Epithelial cell of proximal tubule (primary cell): ENCODE measurements at places on chromosomes 13 and 19. TPM values are rescaled to one million over a fixed set of nuclear protein-coding genes. Genes with fewer than 3 reads are reported as not detected.

ERICH6B gene
- total RNA-seq = not detected in 2 replicates

PRR20D gene
- not detected in 2 replicates for total RNA-seq

CEACAM21 gene
- not detected in 2 replicates for total RNA-seq

TPP2 gene
- total RNA-seq = 47.9 and 61.1 TPM in 2 replicates

TUBB4A gene
- total RNA-seq = 0.72 and 3.1 TPM in 2 replicates

TINCR gene
- 0.36 TPM in 1 of 2 replicates, not detected in the other for total RNA-seq

ZNF439 gene
- total RNA-seq = 2.4 and 3.1 TPM in 2 replicates

ZNF805 gene
- total RNA-seq = 4.3 and 7.8 TPM in 2 replicates

SLC8A2 gene
- total RNA-seq = not detected in 2 replicates

TPRX1 gene
- total RNA-seq = not detected in 2 replicates

CYP4F2 gene
- total RNA-seq = not detected in 2 replicates

ERICH4 gene
- total RNA-seq = not detected in 2 replicates

IGFL2 gene
- not detected in 2 replicates for total RNA-seq

MFSD12 gene
- 238 and 260 TPM in 2 replicates for total RNA-seq
